Skeletal muscle cell (primary cell): ENCODE measurements at places on chromosomes 4 and X.

DNA sequence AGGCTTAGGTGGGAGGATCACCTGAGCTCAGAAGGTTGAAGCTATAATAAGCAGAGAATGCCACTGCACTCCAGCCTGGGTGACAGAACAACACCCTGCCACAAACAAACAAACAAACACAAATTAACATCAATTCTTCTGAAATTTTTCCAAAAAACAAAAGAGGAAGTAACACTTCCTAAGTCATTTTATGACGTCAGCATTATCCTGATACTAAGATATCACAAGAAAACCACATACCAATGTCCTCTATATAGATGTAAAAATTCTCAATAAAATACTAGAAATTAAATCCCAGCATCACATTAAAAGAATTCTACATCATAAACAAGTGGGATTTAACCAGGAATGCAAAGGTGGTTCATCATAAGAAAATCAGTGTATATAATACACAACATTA, 64.4 kb upstream of the STK26 start:
- no peak for DNase-seq

GRCh38 chr4:188139141-188139540, at the start of gene TRIML1:
TRIML1 (plus strand) TSS chr4:188139441; CDS start chr4:188139559, 118 bp downstream.
- DNase-seq, result no peak

DNA sequence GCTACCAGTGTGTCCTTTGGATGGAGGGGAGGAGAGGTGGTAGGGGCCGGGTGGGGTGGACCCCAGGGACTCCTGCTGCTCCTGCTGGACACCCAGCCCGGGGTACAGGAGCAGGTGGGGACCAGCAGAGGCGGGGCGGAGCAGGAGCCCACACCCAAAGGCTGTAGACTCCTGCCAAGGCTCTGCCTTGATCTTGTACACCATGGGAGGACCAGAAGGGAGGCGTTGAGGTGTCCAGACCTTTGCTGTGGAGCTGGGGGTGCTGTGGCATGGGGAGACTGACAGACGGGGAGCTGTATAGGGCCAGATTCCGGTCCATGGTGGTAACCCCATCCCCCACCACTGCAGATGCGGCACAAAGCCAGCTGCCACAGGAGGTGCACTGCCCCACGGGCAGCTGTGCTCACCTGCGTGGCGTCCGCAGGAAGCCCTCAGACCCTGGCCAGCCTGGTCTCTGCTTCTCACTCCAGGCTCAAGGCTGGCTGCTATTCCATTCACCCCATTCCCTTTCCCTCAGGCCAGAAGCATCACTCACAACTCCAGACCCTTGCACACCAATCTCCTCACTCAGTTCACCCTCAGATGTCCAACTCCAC, 5.0 kb upstream of the SLC26A1 start:
- DNase-seq, result no peak

- DNase-seq, result no peak
Measured at GRCh38 chrX:38639730-38640129, 78.4 kb downstream of the TSPAN7 start.

- no peak for DNase-seq
Measured at GRCh38 chrX:110683925-110684324, 111.7 kb downstream of the CHRDL1 start.

- DNase-seq, result no peak
Measured at GRCh38 chr4:14924812-14925344, 77.4 kb upstream of the CPEB2 start.

DNA sequence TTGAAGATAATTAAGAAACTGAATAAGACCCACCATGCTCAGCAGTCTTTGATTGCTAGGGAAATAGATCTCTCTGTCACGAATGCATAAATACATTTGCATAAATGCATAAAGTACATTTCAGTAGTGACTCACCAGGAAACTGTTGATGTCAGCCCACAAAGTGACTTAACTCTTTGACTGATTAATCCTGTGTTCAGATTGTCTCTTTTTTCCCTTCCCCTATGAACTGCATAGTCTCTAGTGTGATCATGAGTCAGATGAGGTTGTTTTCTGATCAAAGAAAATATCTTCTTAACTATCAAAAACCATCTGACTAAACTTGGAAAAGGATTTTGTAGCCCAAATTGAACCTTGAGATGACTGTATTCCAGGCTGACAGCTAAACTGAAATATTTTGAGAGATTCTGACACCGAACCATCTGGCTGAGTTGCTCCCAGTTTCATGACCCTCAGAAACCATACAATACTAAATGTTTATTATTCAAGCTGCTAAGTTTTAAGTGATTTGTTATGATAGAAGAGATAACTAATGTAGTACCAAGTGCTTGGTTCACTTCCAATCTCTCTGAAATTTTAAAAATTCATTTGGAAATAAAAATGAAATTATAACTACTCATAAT, 1381.5 kb upstream of the AGA start:
- no peak for DNase-seq

DNA sequence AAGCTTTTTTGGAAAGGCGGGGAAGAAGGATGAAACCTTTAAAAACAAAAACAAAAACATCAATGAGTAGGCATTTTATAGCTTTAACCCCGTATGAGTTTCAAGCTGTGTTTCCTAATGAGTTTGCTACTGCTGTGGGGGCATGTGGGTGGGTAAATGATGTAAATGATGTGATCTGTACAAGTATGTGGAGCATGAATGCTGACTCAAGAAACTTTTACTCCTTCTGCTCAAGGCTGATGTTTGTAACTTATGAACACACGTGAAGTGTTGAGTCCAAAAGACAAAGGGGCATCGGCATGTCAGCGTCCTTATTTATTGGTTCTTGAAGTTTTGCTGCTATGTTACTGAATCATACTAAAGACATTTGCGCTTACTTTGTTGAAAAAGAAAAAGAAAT, 76.9 kb downstream of the CLCN4 start:
- peak; percentile 54 for DNase-seq

DNA sequence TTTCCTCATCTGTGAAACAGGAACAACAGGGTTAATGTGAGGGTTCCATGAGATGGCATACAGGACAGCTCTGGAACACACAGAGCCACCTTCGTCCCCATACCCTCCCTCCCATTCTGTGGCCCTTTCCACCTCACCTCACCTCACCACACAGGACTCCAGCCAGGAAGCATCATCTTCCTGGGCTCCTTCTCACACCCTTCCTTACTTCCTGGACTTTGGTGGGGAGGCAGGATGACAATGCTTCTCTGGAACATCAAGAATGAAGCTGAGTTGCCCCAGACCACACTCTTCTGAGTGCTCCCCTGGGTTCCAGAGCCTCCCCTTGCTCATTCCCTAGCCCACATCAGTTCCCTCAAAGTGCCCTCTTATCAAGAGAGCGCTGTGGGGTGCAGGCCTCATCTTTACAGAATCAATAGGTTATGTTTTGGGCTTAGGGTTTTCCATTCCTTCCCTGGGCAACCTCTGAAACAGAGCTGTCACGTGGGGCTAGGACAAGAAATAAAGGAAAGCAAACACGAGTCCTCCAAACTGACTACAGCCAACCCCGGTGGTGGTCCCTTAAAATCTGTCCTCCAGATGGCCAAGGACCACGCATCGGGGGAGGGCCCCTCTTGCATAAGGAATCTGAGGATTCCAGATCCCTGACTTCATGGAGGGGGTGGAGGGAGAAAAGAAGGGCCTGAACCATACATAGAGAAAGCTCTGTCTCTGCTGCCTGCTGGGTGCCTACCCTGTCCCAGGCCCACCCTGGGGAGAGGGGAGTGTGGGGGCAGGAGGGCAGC, 74.4 kb upstream of the ATP6AP2 start:
- DNase-seq, result no peak

DNA sequence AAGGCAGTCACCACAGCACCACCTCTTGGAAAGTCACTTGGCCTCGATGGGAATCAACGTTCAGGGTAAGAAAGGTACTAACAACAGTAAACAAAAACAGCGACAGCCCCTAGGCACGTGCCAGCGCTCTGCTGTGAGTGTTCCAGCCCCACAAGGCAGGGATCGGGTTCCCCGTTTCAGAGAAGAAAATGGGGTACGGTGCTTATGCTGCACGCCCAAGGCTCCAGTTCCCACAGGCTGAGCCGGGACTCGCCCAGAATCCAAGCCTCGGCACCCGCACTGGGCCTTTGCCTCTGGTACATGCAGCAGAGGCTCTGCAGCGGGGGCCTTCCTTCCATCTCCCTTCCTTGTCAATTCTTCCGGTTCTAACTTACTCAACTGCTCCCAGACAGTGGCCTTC, 37.3 kb downstream of the WDR1 start:
- no peak for DNase-seq

GRCh38 chr4:106996490-106996889, 39.6 kb downstream of the DKK2 start:
- DNase-seq, result no peak

- DNase-seq, result no peak
Measured at GRCh38 chr4:114807759-114808404, 209.3 kb downstream of the UGT8 start.

GRCh38 chr4:136920092-136920881, 612.0 kb downstream of the PCDH18 start:
- DNase-seq, result no peak

GRCh38 chr4:61783050-61783449, 582.9 kb downstream of the ADGRL3 start:
- no peak for DNase-seq

- DNase-seq, result no peak
Measured at GRCh38 chr4:26075583-26075982, 161.6 kb downstream of the SMIM20 start.

DNA sequence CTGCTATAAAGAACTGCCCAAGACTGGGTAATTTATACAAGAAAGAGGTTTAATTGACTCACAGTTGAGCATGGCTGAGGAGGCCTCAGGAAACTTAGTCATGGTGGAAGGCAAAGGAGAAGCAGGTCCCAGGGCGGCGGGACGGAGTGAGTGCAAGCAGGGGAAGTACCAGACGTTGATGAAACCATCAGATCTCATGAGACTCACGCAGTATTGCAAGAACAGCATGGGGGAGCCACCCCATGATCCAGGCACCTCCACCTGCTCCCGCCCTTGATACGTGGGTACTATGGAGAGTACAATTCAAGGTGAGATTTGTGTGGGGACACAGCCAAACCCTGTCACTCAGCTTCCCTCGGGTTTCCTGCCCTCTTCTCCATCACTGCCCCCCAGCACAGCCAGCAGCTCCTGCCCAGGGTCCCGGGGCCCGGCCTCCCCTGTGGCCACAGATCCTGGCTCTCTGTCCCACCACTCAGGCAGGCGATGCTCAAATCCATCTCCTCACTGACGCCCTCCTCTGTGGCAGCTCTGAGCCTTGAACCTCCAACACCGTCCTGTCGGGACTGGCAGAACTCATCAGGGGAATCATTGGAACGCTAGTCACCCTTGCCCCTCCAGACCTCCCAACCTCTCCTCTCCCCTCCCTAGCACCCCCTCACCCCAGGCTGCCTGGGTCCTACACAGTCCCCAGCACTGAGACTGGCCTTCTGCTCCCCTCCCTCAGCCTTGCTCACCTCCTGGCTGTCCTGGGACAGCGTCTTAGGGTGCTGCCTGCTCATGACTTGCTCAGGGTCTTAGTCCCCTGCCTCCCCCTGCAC, 37.6 kb downstream of the FGFRL1 start:
- DNase-seq, result no peak

DNA sequence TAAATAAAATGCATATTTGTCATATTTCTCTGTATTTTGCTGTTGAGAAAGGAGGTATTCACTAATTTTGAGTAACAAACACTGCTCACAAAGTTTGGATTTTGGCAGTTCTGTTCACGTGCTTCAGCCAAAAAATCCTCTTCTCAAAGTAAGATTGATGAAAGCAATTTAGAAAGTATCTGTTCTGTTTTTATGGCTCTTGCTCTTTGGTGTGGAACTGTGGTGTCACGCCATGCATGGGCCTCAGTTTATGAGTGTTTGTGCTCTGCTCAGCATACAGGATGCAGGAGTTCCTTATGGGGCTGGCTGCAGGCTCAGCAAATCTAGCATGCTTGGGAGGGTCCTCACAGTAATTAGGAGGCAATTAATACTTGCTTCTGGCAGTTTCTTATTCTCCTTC, 3.3 kb downstream of the HTT start:
- DNase-seq, result no peak

DNA sequence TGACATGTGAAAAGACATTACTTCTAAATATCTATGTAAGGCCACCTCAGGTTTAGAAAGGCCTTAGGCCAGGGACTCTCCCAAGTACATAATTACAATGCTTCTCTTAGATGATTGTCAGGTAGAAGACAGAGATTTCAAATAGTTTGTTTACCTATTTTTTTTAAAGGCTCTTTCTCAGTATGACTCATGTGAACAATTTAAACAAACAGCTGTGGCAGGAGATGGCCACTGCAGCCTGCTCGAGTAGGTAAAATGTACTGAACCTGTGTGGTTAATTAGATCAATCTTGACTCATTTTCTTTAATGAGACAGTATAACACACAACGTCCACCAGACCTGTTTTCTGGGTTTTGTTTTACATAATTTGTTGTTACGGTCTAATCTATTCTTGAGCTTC, 50.2 kb downstream of the LEF1 start:
- no peak for DNase-seq

DNA sequence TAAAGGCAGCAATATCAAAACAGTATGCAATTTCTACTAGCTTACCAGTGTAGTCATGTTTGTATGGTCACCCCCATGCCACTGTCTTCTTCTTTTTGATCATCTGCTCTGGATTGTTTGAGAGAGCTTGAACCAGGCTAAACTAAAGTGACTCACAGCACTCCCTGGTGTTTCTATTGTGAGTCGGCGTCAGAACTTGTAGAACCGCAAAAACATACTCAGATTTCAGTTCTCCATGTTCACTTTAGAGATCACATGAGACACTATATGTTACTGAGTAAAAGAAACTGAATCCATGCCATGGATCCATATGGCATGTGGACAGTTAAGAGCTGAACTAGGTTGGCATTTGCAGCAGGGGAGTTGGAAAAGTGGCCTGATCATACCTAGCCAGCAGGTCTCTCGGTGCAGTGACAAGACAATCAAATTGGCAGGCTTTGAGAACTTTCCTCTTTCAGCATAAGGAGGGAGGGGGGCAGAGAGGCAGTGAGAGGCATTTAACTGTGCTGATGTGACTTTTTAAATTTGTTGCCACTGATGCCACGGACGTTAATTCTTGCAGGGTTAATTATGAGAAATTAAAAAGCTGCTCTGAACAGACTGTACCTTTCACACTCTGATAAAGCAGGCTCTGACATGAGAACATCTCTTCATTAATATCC, 88.4 kb downstream of the AFF2 start:
- peak; percentile 22 for DNase-seq

GRCh38 chrX:69424161-69424560, 80.0 kb upstream of the NALF2 start:
- DNase-seq, result no peak

- DNase-seq, result no peak
Measured at GRCh38 chrX:3348191-3348590, 1.7 kb upstream of the MXRA5 start.

GRCh38 chr4:98570151-98570797, 88.1 kb downstream of the TSPAN5 start:
- no peak for DNase-seq

DNA sequence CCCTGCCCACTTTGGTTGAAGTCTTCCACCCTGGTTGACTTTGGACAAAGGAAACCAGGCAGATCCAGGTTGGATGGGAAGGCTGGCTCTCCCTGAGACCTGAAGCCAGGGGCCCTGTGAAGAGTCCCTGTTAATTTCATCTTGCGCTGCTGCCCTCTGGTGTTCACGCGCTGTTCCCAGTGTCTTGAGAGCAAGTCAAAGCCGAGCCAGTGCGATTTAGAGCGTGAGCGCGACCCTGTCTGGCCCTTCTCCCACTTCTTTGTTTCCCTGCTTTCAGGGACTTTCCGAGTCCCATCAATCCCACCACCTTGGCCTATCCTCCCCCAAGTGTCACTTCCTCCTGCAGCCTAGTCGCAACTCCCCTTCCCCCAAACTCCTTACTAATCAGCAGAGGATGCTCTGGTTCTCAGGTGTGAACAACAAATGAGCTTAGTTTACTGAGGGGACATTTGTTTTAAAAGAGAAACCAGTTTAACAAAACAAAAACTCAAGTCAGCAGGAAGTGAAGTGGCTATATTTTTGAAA, 25.8 kb upstream of the CHRNA9 start:
- peak; percentile 41 for DNase-seq

- no peak for DNase-seq
Measured at GRCh38 chr4:83490876-83491450, 6.1 kb upstream of the ABRAXAS1 start.
